ENCODE measurements at places on chromosomes 12 and 14.
A peak's percentile ranks its signal among the peaks of the same experiment; 100 is the strongest.

GRCh38 chr12:70415987-70416386, 49.9 kb downstream of the KCNMB4 start:
- no peak for DNase-seq

DNA sequence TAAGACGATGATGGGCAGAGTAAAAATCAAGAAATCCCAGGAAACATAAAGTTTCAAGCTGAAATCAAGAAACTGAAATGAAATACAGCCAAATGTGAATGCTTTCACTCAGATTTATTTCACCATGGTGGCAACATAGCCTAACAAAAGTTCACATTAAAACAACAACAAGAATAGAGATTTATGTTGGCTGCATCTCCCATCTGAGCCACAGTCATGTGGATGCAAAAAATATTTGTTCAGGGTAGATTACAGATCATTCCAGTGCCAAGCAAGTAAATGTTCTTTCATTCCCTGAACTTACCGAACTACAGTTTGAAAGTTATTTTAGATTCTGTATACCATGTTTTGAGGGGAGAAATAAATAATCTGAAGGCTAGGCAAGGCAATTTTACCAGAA, 159.9 kb upstream of the TMTC1 start:
- peak; percentile 2 for DNase-seq

DNA sequence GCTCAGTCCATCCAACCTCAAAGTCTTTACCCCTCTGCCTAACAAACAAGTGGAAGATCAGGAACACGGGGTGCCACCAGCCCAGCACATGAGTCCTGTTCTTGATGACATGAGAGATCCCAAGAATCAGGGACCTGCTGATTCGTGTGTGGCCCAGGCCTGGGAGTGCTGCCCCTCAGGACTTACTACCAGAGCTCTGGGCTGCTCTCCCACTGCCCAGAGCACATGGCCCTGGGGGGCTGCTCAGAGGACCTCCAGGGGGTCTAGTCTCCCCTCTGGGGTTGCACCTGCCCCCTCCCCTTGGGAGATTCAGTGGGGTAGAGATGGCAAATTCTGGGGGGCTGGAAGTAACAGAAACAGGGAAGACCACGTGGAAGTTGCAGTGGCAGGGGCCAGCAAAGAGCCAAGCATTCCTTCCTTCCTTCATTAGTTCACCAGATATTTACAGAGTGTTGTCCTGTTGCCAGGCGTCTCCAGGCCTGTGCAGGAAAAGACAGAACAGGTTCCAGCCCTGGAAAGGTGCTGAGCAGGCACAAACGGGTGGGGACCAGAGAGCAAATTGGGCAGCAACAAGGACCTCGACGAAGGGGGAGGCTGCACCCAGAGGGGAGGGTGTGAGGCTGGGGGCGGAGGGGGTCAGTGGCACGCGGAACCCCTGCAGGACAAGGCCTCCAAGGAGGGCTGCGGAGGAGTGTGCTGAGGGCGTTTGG, 45.1 kb upstream of the MEG3 start:
- no peak for DNase-seq

DNA sequence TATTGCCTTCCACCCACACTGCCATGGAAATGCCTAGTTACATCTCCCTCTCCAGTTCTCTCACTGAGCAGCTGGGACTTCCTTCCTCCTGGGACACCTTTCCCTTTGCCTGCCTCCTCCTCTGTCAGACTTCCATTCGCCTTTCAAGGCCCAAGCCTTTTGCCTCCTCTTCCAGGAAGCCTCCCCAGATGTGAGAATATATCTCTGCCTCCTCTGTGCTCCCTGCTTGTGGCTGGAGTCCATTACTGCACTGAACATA, 3.1 kb downstream of the IFI27L2 start:
- DNase-seq, result no peak

DNA sequence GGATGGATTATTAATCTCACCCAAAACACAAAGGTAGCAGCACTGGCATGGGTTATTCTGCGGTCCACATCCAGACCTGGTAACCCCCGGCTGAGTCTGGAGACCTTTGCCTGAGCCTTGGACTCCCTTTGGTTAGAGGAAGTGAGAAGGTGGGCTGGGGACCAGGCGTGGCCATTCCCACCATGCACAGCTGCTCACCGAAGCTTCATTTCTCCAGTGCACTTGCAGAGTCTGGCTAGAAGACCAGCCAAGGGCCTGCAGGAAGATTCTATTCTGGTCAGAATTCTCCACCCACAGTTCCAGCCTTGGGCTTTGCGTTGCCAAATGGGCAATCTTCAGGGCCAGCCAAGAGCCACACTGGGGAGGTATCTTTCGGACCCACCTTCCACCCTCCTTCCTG, 73.0 kb downstream of the LGMN start:
- DNase-seq, result no peak

GRCh38 chr12:7650091-7650490, 15.6 kb downstream of the APOBEC1 start:
- DNase-seq, result no peak

DNA sequence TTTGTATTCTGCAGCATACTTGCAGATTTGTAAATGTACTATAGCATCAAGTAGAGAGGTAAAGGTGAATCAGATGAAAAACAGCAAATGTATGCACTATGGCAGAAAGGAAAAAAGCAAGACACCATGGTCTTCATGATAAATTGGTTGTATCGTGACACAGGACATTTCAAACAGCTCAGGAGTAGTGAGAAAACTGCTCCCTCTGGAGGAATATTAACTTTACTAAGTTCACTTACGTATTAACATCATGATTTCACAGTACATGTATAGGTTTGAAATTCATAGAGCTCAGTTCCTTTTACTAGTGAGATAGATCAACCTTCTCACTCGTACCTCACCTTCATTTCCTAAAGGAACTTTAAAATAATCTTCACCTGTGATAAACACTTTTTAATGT, 6.5 kb downstream of the MBIP start:
- DNase-seq, result no peak

GRCh38 chr14:58665773-58666500, 28.2 kb downstream of the DACT1 start:
- DNase-seq, result no peak

DNA sequence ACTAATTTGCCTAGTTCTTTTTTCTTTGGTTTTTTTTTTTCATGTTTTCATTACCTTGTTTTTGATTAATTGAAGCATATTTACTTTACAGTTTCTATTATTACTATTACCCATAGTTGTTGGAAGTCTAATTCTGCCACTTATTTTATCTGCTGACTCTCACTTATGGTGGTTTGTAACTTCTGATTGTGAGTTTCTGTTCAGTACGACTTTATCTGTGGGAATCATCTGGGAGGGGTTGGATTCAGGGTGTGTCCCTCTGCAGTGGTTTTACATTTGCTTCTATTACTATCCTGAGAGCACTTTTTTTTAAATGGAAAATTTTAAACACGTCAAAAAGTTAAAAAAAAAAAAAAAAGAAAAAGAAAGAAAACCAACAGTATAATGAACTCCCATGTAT, 26.4 kb upstream of the SOS2 start:
- DNase-seq, result no peak

DNA sequence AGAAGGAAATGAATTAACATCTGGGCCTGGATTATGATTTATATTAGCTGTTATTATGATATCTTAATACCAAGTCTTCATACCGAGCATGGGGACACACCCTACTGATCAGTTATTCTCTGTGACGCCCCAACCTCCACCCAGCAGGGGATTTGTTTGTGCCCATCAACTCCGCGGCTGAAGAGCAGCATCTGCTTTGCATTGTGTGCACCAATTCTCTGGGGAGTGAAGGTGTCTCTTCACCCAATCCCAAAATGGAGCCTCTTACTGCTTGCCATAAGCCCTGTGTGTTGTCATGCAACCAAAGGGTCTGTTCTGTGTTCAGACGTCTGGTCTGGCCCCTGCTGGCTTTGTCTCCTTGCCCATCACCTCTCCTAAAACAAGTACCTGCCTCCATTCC, 25.4 kb downstream of the DHRS2 start:
- no peak for DNase-seq

- peak; percentile 80 for DNase-seq
Measured at GRCh38 chr12:89671469-89671868, 37.2 kb downstream of the ATP2B1 start.

DNA sequence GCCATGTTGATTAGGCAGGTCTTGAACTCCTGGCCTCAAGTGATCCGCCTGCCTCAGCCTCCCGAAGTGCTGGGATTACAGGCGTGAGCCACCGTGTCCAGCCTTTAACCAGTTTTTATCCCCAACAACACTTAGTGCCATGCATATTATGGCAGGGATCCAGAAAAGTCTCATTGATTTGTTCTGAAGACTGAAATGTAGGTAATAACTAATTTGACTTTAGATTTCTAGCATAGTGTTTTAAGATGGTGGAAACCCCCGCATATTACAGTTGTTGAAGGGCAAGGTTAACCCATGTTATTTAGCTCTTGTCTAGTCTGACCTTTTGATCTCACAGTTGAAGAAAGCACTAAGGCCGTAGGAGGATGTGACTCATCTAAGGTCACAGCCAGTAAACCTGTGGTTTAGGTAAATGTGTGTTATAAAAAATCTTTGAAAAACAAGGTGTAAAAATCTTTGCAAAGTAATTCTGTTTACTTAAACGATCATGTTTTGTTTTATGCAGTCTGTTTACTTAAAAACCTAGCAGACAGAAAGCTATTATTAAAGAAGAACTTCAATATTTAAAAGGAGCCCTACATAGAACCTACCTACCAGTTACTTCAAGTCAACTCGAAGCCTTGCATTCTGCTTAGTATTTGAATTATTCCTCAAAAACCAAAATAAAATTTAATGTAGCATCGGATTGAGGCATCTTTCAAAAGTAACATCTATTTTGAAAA, 24.8 kb downstream of the BICDL1 start:
- no peak for DNase-seq

DNA sequence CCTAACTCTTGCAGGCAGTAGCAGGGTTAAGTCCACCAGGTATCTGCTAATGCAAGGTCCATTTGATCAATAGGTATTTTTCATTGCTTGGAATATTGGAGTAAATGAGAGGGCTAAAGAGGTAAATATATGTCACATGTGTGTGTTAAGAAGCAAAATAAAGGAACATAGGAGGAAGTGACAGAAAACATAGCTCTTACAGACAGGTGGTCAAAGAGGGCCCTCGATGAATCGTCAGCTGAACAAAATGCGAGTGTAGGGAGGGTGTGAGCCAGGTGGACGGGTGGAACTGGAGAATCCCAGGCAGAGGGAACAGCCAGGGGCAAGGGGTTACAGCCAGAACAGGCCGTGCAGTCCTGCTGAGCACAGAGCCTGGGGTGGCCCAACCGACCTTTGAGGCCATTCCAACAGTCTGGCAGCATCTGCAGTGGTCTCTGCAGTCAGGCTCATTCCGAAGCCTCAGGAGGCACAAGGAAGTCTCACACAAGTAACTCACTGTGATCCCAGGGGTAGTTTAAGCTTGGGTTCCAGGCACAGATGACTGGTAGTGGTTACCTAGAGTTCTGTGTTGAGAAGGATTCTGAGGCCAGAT, 43.2 kb downstream of the CCDC88C start:
- peak; percentile 24 for DNase-seq

DNA sequence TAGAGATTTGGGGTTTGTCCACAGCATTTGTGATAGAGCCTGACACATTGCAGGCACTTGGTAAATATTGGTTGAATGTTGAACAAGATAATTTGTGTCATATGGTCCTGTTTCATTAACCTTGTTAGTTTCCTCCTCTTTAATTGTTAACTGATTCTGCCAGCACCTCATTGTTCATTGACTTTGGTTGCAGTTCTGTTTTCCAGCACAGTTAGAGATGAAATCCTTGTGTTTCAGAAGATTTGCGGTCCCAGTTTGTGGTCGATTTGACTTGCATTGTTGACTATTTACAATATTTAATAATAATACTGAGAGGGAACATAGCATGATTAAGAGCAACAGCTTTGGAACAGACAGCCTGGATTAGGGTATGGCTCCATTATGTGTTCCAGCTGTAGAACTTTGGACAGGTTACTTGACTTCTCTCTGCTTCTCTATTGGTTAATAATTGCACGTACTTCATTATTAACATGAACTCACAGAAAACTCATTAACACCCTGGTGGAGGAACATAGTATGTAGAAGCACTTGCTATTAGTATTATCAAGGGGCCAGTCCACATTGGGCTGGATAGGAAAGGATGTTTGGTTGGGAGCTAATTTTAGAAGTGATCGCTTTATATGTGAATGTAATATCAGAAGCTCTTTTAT, 8.7 kb downstream of the DRAM1 start:
- DNase-seq, result no peak

- no peak for DNase-seq
Measured at GRCh38 chr12:2172491-2173214, 119.9 kb downstream of the CACNA1C start.

DNA sequence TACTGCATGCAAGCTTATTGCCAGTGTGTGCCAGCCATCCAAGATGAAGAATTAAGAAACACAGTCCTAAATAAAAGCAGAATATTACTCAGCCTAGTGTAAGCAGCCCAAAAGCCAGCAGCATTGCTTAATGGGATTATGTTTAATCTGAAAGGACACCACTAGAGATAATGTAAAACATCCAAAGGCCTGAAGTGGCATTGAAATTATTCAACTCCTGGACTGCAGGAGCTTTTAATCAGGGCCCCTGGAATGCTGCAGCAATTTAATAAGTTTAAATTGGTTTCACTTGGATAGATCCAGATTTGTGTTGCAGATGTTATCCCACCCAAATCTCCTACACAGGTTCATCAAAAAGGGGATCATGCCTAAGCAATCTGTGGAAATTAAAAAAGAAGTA, 193.0 kb downstream of the C12orf50 start:
- DNase-seq, result no peak

- no peak for DNase-seq
Measured at GRCh38 chr12:101077791-101078528, 132.1 kb downstream of the SLC5A8 start.

DNA sequence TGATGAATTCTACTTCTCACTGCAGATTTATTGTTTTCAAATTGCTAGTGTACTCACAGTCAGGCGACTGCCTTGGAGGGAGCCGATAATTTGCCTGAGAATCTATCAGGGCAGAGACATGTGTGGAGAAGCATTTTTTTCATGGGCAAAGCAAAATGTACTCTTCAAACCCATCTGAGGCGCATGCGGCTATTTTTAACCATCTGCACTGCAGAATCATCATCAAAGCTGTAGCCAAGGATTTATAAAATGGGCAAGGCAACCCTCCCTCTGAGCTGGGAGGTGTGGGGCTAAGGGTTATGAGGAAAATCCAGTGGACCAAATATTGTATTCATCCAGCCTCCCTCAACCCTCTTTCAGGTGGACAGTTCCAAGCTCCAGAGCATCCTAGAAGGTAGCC, 37.7 kb downstream of the BEST3 start:
- no peak for DNase-seq

DNA sequence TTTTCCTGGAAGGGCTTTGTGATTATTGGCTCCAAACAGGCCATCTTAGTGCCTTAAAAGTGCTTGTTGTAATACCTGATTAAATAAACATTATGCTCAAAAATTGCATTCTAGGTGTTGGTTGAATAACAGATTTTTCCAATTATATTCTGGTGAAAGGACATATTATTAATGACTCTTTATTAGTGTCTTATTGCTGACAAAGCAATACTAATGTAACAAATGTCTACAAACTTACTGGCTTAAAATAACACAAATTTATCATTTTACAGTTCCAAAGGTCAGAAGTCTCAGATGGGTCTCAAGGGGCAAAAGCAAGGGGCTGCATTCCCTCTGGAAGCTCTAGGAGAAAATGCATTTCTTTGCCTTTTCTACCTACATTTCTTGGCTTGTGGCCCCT, 86.9 kb upstream of the CPM start:
- no peak for DNase-seq

Data from astrocyte of the spinal cord (primary cell).